Gastroesophageal sphincter (tissue), 4 donors: ENCODE measurements at places on chromosomes 16 and 17. TPM values are rescaled to one million over a fixed set of nuclear protein-coding genes. Genes with fewer than 3 reads are reported as not detected.

NOTUM gene
- not detected for total RNA-seq

KRT31 gene
- not detected for total RNA-seq

UTP18 gene
- total RNA-seq: 32.8 TPM

C17orf58 gene
- 5.3 TPM for total RNA-seq

GRCh38 chr16:67407176-67407787 is 9.0 kb downstream of the ZDHHC1 start:
- no peak for ATAC-seq

- no peak for ATAC-seq
Observed at GRCh38 chr17:76147211-76148014, 6.4 kb upstream of the FOXJ1 start.

DNA sequence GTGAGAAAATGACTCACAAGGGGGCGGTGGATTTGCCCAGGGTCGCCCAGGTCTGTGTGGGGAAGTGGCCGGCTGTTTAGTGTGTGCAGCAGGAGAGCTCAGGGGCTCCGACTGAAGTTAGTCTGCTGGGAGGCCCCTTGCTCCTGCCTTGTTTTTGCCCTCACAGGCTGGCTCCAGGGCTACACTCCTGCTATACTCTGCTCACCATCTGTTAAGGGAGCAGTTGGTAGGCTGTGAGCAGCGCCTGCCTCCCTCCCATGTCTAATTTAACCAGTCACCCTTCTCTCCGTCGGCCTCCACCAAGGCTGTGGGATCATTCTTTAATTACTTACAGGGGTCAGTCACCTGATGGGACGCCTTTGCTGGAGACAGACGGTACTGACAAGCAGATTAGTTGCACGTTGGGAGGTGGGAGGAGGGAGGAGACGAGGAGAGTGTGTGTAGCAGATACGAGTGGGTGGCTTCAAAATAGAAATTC is 35.5 kb downstream of the KSR1 start:
- no peak for ATAC-seq

- ATAC-seq: peak; percentile 45
Observed at GRCh38 chr17:1485423-1486376, 6.8 kb downstream of the MYO1C start.

- no peak for ATAC-seq
Observed at GRCh38 chr17:16940116-16940881, 31.6 kb downstream of the TNFRSF13B start.

- ATAC-seq: no peak
Observed at GRCh38 chr16:7137560-7138330, 194.9 kb upstream of the RBFOX1 start.

- no peak for ATAC-seq
Observed at GRCh38 chr16:4246777-4247459, 5.0 kb upstream of the SRL start.

- ATAC-seq: peak; percentile 22
Observed at GRCh38 chr16:4696172-4696904, 3.0 kb downstream of the NUDT16L1 start.

DNA sequence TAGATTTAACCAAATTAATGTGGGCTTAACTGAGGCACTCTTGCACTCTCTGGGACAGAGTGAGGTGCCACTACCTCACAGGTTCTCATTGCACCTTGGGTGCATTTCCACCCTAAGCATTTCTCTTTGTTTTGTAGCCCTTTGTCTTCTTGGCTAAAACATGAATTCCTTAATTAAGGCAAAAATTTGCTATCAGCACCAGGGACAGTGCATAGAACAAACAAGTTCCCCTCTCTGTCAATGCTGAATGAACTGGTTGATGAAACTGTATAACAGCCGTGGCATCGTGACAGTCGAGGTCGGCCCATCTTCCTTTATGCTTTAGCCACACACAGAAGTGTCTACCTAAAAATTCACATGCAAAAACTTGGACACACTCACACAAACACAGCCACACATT is 74.8 kb downstream of the HS3ST2 start:
- no peak for ATAC-seq

DNA sequence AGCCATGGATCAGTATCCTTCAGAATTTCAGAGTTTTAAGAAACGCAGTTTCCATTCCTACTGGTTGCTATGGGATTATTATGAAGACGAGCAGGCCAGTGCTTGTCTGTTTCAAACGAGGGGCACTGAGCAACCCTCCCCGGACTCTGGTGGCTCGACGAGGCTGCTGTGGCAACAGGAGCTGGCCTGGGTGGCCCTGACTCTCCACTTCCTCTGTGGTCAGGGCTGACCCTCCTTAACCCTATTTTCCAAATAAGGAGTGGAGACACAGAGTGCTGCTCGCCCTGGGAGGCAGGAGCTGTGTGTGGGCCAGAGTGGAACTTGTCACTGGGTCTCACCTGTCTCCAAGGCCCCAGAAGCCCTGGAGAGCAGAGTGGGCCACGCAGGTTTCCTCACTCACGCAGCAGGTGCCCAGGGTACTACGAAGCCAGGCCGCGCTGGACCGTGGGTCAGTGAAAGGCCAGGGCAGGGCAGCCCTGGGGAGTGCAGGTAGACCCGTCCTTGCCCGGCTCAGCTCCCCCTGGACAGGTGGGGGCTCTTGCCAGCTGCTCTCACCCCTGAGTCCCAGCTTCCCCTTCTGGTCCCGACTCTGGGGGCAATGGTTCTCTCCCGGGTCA is 3.3 kb downstream of the GALNS start:
- ATAC-seq: no peak

DNA sequence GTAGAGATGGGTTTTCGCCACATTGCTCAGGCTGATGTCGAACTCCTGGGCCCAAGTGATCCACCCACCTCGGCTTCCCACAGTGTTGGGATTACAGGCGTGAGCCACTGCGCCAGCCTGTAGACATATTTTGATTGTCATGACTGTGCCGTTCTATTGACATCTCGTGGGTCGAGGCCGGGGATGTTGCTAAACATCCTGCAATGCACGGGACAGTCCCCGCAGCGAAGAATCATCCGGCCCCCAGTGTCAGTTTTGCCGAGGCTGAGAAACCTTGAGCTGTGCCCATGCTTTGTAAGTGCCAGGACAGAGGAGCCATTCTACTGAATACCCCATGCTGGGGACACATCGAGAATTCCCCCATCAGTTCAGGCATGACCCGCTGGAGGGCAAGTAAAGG is 69.1 kb upstream of the GSE1 start:
- no peak for ATAC-seq

DNA sequence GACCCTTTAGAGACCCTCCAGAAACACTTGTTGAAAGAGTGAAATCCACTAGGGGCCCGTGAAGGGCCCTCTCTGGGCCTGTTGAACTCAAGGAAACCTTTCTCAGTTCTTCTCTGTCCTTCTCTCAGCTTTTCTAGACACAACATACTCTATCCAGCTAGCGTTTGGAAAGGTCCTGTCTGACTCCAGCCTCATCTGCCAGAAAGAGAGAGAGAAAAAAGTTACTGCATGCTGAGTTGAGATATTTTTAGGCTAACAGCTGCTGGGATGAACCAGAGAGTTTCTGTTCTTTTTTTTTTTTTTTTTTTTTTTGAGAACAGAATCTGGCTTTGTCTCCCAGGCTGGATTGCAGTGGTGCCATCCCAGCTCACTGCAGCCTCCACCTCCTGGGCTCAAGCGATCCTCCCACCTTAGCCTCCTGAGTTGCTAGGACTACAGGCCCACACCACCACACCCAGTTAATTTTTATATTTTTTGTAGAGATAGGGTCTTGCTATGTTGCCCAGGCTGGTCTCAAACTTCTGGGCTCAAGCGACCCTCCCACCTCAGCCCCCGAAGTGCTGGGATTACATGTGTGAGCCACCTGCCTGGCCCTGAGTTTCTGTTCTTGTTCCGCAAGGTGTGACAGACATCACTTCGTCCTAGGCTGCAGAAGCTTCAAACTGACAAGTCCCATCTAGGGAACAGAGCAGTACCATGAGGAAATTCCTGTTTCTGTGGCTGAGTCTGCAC is 14.9 kb upstream of the TEX2 start:
- ATAC-seq: peak; percentile 40

GRCh38 chr16:77888871-77889270 is 100.5 kb downstream of the VAT1L start:
- no peak for ATAC-seq

DNA sequence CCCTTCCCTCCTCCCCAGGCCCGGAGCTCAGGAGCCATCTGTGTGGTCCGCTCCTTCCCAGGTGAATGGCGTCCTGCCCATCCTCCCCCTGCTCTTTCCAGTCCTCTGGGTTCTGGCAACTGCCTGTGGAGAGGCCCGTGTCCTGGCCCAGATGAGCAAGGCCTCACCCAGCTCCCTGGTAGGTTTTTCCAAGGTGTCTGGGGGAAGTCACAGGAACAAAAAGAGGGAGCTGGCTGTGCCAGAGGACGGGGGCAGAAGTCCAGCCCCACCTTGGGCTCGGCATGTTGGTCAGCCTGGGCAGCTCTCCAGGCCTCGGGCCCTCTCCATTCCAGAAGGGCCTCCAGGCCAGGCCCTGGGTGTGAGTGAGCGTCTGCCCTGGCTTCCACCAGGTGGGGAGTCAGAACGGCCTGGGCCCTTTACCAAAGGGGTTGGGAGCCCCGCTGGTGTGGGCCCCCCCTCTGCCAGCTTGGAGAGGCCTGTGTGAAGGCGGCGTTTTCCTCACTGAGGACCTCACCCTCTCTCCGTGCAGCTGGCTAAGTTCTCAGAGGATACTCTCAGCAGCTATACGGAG is 25.1 kb downstream of the CASKIN2 start:
- peak; percentile 20 for ATAC-seq

GRCh38 chr17:48597778-48598631 is 4.4 kb upstream of the HOXB5 start:
- ATAC-seq: peak; percentile 57

DNA sequence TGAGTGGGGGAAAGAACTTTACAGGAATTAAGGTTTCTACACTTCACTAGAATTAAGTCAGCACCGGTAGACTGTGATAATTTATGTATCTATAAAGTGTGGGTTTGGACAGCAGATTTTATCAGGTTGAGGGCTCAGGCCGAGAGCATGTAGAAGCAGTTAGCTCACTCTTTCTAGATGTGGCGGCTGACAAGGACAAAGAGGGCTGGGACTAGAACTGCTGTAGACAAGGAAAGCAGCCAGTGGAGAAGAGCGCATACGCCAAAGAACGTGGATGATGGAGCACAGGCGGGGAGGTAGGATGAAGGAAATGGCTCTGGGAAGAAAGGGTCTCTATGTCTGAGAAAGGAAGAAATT is 504 bp upstream of the GOSR1 start:
- peak; percentile 14 for ATAC-seq

GRCh38 chr16:67245674-67246080 is 1.6 kb downstream of the FHOD1 start:
- no peak for ATAC-seq

GRCh38 chr17:50279639-50280038 is 5.4 kb downstream of the TMEM92 start:
- ATAC-seq: no peak

GRCh38 chr16:3948378-3948995 is 68.0 kb upstream of the CREBBP start:
- ATAC-seq: no peak

DNA sequence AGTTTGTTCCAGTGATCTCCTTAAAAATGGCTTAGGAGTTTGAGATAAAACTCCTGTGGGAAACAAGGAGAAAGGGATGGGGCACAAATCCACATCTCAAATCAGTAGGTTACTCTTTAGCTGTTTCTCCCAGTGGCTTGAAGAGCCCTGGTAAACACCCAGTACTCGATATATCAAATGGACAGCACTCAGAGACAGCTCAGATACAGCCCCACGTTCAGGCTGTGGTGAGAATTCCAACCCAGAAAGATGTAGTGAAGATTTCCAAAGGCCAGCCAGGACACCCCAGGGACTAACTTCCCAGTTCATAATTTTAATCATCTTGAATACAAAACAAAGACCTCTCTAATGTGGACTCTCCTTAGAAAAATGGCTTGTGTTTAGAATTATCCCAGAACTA is 6.4 kb upstream of the VEZF1 start:
- ATAC-seq: no peak

DNA sequence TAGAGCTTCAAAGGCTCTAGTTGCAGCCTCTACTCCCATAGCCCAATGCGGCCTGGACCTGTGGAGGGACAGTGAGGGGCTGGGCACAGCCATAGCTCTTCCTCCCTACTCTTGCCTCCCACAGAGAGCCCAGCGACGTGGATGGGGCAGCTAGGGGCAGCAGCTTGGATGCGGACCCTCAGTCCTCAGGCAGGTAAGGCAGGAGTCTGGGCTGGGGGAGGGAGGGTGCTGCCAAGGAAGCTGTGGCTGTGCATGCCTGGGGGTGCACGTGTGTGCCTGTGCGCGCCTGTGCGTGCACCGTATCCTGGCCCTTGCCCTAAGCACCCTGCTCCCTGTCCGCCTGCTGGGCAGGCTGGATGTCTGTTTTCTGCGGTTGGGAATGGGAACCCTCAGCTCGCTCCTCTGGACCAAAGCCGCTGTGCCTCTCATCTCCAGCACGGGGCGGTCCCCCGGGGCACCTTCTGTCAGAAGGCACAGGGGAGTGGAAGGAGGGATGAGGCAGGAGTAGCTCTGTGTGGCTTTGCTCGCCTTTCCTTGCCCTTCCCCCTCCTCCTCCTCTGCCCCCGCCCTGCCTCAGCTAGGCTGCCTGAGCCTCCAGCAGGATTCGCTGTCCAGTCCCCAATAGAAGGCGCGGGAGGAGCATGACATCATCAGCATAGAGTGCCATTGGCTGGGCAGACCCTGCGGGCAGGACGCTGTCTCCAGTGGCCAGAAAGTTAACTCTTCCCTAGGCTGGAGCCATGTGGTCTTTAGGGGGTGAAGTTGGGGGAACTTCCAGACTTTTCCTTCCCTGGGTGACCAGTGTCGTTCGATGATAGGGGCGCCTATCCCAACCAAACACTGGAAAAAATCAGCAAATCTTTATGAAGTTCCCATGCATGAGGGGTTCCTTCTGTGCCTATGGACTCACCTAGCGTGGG is 797 bp downstream of the PRCD start:
- peak; percentile 98 for ATAC-seq

- no peak for ATAC-seq
Observed at GRCh38 chr17:49637050-49637449, 40.8 kb downstream of the SPOP start.

- ATAC-seq: peak; percentile 68
Observed at GRCh38 chr16:80288616-80289015, 252.2 kb upstream of the DYNLRB2 start.

DNA sequence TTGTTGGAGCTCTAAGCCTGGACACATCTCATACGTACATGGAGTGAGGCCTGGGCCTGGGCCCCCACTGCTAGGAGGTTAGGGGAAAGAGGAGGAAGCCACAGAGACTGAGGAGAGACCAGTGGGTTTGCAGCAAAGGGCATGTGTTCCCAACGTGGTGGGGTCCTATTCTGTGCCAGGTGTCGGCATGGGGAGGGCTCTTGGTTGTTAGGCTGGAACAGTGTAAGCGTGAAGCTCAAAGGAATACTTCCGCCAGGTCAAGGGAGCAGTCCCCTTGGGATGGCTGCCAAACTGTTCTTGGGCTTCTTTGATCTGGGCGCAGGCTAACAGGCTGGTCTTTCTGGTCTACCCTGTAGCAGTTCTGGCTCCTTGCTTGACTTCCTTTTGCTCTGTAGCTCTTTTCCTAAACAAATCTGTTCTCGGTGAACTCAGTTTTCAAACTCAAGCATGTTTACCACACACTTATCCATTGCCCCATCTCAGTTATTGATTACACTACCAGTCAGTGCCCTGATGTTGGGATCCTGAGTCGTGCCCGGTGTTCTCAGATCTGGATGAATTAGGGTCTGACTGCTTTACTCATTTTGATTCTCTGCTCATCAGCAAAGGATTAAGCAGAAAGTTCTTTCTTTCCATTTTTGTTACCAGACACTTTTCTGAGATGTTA is 36.4 kb downstream of the GPT2 start:
- no peak for ATAC-seq
